Activated CD4-positive, alpha-beta memory T cell treated with anti-CD3 and anti-CD28 coated beads, Interleukin-2, amount 10 ng/mL, durations not matched to agents 7 days and 5 days (primary cell): ENCODE measurements at places on chromosomes 1 and 21. TPM values are rescaled to one million over a fixed set of nuclear protein-coding genes. Genes with fewer than 3 reads are reported as not detected.
A peak's percentile ranks its signal among the peaks of the same experiment; 100 is the strongest.

GRCh38 chr1:213623862-213624261 lies 363.9 kb upstream of the PROX1 start:
- no peak for DNase-seq
- no peak overlapping the region for H3K27ac ChIP-seq
- peaks cover 10% of the 10 kb centered on the region for H3K4me1 ChIP-seq
- peaks cover 10% of the 10 kb centered on the region for H3K27me3 ChIP-seq
- H3K4me3 ChIP-seq = no peak overlapping the region

The ALDH4A1 gene
- total RNA-seq = 3.3 TPM

GRCh38 chr1:154962156-154962749 lies 671 bp upstream of the PYGO2 start:
- no peak for DNase-seq
- peak overlapping the region; percentile 88 for H3K4me3 ChIP-seq
- H3K27me3 ChIP-seq = no peaks in the 10 kb centered on the region

DNA sequence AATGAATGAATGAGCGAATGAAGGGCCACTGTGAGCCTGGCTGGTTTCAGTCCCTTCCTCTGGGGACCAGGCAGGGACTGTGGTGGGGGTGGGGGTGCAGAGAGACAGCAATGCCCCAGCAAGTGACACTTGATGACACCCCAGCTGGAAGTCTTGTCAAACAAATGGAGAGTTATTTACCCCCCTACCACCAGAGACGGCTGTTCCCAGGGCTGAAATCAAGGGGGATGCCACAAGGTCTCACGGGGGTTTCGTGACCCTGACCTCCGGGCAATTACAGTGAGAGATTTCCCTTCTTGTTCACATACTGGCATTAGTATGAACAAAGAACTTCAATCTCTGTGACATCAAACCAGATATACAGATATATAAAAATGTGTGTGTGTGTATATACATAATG lies 34.0 kb upstream of the LMO4 start:
- H3K36me3 ChIP-seq = no peaks in the 10 kb centered on the region
- no peak overlapping the region for H3K4me3 ChIP-seq
- peaks cover 7% of the 10 kb centered on the region for H3K27me3 ChIP-seq
- no peak overlapping the region for H3K27ac ChIP-seq
- DNase-seq = no peak

DNA sequence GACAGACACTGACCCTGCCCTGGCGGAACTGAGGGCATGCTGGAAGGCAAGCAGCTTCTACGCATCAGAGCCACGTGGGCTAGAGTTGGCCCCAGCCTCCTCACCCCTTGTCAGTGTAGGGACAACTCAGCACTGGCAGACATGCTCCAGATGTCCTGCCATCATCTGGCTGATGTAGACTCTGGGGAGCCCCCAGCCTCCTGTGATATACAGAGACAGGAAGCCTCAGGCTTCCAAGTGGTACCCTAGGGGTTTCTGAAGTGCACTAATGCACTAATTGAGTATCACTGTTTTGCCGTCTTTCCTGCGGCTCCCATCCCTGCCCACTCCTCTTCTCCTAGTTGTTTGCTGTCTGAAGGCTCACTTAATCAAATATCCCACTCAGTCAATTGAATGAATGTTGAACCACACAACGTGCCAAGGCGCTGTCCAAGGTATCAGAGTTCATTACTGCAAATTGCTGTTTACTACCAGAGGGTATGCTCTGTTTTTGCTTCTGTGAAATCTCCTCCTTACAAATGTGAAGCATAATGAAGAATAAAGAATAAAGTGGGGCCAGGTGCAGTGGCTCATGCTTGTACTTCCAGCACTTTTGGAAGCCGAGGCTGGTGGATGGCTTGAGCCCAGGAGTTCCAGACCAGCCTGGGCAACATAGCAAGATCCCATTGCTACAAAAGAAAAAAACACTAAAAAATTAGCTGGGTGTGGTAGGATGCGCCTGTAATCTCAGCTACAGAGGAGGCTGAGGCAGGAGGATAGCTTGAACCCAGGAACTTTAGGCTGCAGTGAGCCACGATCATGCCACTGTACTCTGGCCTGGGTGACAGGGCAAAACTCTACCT lies 76.4 kb upstream of the ZBTB18 start:
- no peak overlapping the region for H3K4me3 ChIP-seq
- no peak overlapping the region for H3K27ac ChIP-seq
- H3K4me1 ChIP-seq = no peaks in the 10 kb centered on the region
- H3K36me3 ChIP-seq = no peaks in the 10 kb centered on the region
- no peaks in the 10 kb centered on the region for H3K27me3 ChIP-seq

The MYOG gene
- not detected for total RNA-seq

- no peaks in the 10 kb centered on the region for H3K27me3 ChIP-seq
- DNase-seq = no peak
- no peak overlapping the region for H3K4me3 ChIP-seq
- H3K4me1 ChIP-seq = peaks cover 39% of the 10 kb centered on the region
- no peaks in the 10 kb centered on the region for H3K36me3 ChIP-seq
- H3K27ac ChIP-seq = no peak overlapping the region
Observed at GRCh38 chr21:42453986-42454570, 41.9 kb downstream of the RSPH1 start.
